ENCODE measurements at places on chromosomes 5 and 9.

GRCh38 chr5:35483191-35483590, 134.5 kb upstream of the SPEF2 start:
- no peak for DNase-seq

- no peak for DNase-seq
These were observed 1007.1 kb upstream of the ACO1 start for GRCh38 chr9:31377358-31377757.

DNA sequence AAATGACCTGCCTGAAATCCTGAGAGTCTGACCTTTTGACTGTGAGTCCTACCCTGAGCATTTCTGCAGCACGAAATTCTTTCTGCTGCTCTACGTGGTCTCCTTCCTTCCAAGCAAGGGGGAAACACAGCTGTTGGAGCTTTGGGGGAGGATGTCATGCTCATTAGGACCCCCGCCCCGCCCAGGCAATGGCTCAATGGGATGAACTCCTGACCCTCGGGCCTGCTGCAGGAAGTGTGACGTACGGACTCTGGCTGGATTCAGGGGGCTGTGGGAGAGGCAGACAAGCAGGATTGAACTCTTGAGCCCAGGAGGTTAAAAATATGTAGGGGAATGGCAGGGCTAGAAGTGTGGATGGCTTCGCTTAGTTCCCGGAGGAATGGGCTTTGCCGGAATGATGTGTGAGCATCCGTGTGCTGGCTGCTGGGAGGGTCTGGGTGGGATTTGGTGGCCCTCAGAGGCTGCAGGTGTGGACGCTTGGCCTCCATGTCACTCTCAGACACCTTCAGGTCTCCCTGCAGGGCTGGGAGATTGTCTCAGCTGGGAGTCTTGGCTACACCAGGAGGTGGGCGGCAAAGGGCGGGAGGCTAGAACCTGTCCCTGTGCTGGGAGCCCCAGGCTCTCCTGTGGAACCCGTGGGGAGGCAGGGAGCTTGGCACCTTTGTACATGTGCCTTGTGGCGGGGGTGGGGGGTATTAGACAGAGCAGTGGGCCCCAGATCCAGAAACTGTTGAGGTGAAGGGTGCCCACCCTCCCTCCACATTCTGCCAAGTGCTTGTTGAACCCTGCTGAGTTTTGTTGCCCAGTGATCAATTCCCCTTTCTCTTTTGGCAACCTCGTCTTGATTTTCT, 26.3 kb downstream of the STC2 start:
- DNase-seq: no peak

GRCh38 chr5:139985733-139986132, 57.4 kb downstream of the NRG2 start:
- no peak for DNase-seq

GRCh38 chr9:72025906-72026305, 34.5 kb downstream of the C9orf57 start:
- no peak for DNase-seq

GRCh38 chr5:73154208-73155006, 18.6 kb upstream of the TMEM174 start:
- DNase-seq: no peak

GRCh38 chr5:31990701-31991110, 183.4 kb downstream of the GOLPH3 start:
- no peak for DNase-seq

- no peak for DNase-seq
These were observed 214.1 kb downstream of the SMARCA2 start for GRCh38 chr9:2229109-2229721.

DNA sequence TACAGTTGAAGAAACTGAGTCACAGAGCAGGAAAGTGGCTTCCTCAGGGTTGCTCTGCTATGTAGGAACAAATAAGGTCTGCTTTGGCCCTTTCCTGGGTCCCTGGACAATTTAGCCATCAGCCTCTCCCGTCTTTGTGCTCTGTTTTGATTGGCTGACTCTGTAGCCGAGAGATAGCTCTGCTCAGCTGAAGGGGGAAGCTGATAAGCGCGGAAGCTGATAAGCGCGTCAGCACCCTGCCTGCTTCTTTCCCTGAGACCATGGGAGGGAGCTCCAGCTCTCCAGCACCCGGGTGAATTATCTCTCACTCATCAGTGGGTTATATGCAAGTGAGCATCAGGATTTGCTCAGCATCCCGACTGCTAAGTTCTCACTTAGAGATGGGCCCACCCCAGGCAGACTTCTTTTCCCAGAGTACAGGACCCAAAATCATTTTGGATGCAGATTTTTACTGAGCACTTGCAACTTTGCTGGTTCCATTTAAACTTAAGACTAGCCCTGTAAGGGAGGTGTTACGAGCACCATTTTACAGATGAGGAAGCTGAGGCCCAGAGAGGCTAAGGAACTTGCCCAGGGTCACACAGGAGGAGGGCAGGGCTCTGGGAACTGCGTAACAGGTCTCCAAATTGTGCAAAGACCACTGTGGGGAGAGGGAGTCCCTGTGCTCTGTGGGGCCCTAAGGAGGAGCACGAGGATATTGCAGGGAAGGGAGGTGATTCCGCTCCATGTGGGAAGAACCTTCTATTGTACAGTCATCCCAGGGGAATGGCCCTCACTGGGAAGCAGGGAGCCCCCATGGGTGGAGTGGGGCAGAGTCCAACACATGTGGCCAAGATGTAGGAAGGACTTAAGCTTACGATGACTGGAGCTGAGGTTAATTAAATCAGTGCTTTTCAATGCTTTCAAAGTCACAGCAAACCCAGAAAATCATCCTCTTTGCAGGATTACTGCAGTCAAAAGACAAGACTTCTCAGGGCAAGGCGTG, 83.7 kb upstream of the ORM1 start:
- DNase-seq: no peak

GRCh38 chr9:130745829-130746228, 52.2 kb downstream of the EXOSC2 start:
- DNase-seq: no peak

DNA sequence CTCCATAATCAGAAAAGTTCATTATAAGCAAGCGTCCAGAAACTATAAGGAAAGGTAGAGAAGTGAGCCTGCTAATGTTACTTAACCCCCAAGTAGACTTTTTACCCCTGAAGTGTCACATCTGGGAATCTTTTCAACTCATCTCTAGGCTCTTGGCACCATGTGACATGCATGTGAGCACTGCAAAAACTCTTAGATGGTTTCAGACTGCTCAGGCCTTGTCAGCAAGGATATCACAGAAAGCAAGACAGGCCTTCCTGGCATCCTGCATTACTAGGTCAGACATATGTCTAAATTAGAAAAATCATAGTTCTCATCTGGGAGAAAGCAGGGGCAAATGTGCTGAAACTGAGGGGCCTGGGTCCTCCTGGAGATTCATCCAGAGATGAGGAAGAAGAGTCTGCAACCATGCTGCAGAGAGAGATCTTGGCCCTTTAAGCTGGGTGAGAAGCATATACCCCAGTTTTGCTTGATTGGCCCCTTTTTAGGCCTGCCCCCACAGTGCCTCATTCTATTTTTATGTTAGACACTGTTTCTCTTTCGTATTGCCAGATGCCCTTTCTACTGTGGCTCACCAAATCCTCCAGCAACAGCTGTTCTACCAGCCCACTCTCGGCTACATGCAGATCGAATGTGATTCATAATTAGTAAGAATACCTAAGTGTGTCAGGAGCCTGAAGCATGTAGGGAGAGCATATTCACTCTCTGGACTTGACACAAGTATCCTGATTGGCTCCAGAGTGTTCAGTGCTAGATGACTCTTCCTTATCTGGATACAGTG, 19.0 kb downstream of the TMEM8B start:
- no peak for DNase-seq

DNA sequence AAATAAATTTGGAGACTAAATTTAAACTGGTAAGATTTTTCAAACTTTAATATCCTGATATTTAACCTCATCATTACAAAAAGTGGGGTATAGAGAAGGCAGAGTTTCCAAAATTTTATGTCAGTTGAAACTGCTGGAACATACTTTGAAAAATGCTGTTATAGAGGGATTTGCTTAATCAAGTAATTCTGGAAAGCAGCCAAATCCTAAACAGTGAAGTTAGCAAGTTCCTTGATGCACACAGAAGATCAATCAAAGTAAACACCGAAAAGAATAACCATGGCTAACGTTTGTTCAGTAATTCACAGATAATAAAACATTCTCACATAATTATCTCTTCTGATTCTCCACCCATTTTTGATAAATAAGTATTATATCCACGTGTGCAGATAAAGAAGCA, 8.1 kb upstream of the PRR16 start:
- no peak for DNase-seq

GRCh38 chr5:110075656-110076055, 385.9 kb downstream of the MAN2A1 start:
- no peak for DNase-seq

DNA sequence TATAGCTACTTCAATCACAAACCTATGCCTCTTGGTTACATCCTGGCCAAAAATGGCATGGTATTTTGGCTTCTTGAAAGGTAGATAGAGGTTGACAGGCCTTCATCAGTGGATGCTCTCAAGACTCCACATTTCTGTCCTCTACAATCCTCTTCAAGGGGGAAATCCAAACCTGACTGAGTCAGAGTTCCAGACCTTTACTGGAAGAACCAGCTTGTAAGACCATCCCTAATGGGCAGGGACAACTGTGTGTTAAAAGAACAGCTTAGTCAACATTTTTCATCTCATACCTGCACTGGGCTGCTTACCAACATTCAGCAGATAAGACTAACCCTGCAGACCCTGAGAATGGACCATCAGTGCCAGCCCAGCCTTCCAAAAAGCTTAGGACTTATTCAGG, 155.7 kb downstream of the CDK5RAP2 start:
- no peak for DNase-seq

- no peak for DNase-seq
These were observed 12.5 kb upstream of the NOTCH1 start for GRCh38 chr9:136558373-136558772.

DNA sequence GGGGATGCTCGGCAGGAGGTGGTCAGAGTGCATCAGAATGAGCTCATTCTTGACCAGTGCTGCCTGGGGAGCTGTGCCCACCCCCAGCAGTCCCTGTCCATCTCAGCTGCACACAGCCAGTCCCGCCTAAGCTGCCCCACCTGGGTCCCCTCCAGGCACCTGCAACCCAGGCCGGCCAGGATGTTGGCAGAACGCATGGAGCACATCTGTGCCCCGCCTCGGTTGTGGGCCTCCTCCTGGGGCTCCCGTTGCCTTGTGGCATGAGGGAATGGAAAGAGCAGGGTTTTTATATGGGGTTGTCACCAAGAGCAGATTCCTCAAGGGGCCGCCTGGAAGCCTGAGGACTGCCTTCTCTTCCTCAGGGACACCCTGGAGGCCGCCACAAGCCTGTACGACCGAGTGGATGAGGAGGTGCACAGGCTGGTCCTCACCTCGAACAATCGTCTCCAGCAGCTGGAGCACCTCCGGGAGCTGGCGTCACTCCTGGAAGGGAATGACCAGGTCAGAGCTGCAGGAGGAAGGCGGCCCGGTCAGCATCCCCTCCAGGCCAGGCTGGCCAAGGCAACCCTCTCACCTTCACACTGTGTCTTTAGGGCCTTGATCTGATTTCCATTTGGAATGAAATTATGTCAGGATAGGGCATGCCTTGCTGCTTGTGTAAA, 34.8 kb upstream of the LRRC14B start:
- DNase-seq: no peak

DNA sequence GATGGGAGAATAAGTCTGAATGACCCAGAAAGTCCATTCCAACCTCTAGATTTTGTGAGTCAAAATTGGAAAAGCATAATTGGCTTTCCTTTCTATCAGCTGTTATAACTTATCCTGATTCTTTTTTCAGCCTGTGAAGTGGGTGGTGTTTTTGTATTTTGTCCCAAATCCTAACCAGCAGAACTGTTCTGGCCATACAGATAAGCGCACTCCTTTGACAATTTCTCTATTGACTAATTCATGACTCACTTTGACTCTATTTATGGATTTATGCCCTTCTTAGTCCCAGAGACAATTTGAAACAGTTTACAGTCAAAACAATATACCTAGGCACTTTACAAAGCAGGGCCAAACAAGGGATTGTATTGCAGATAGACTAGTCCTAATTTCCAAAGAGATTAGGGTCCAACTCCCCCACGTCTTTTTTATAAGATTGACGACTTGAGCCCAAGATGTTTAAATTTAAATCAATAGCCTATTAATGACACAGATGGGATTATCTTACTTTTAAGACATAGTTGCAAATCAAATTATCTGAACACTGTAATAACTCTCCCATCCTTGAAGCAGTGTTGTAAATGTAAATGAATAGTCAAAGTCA, 301.7 kb upstream of the SEMA6A start:
- DNase-seq: no peak

- DNase-seq: no peak
These were observed 221.4 kb downstream of the NR3C1 start for GRCh38 chr5:143182106-143182505.

GRCh38 chr5:126373375-126374108, 49.7 kb upstream of the GRAMD2B start:
- no peak for DNase-seq

- DNase-seq: no peak
These were observed 69.9 kb downstream of the INSYN2B start for GRCh38 chr5:169910393-169910792.

DNA sequence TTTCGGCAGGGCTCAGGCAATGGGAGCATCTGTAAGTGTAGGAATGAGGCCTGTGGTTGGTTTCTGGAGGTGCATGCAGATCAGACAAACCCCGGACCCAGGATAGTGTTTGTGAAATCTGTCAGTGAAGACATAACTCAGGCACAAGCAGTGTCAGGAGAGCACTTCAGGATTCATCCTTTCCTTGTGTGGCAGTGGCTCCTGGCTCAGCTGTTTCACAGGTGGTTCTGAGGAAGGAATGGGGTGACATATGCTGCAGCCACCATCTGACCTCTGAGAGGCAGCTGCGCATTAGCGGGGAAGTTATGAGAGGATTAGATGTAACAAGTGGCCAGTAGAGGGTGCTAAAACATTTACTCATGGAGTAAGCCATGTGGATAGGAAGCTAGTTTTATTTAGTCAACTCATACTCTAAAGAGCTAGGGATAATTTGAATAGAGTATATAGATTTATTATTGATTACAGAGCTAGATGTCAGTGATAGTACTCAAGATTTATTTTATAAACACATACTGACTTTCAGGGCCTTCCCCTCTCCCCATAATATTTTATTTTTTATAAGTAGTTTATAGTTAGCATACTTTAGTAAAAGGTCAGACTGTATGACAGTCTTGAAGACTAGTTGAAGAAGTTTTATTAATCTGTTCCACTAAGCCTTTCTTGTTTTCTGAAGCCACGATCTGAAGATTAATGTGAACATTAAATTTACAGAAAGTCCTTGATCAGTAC, 28.4 kb downstream of the NNT start:
- DNase-seq: no peak

GRCh38 chr5:108381350-108381953, 446 bp downstream of the FBXL17 start:
- DNase-seq: peak; percentile 69

- DNase-seq: no peak
These were observed 145.4 kb upstream of the IER5L start for GRCh38 chr9:129323376-129323998.
